ENCODE measurements at places on chromosomes 11 and 22.

DNA sequence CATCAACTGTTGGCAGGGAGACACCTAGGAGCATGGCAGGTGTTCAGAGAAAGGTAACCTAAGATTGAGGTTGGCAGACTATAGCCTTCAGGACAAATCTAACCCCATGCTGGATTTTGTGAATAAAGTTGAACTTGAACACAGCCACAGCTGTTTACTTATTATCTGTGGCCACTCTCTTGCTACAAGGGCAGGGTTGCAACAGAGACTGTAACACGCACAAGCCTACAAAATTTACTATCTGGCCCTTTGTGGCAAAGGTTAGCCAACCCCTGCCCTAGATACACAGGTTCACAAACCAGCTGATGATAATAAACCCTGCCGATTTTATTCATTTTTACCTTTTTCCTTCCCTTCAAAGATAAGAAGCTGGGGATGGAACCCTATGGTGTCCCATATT is 2.5 kb downstream of the THYN1 start:
- no peak for DNase-seq

DNA sequence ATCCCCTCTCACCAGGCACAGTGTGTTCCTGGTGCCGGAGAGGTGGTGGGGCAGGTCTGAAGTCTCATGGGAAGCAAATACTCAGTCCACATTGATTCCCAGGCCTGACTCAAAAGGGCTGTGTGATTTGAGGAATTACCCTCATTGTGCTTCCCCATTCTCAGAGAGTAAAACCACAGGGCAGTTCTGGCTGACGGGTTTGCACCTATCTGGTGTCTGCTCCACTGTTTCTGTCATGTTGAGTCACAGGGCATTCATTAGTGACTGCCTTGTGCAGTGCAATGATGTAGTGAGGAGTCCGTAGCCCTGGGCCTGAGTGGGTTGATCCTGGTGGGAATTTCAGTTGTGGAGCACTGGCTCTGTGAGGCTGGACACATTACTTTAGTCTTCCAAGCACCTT is 85.2 kb upstream of the ARHGAP20 start:
- DNase-seq = peak; percentile 14

DNA sequence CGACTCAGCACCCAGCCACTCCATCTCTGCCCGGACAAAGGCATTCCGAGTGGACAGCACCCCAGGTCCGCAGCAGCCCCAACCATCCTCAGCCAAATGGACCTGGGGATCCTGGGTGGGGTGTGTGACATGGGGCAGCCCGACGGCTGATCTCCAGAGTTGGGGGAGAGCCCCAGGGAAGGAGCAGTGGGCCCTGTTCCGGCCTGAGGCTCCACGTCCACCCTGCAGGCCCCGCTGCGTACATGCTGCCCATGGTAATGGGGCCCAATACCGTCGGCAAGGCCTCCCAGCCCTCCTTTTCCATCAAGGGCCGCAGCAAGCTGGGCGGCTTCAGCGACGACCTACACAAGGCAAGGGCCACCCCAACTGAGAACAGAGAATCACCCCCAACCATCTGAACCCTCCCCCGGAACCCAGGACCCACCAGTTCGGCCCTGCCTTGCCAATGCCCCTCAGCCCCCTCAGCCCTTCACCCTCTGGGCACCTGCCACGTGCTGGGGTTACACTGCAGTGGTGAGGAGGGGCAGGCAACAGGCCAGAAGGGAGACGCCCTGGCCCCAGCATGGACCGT is 5.4 kb downstream of the SCGB1C1 start:
- no peak for DNase-seq

GRCh38 chr22:43246188-43246587 is 59.3 kb upstream of the TTLL12 start:
- DNase-seq = no peak

DNA sequence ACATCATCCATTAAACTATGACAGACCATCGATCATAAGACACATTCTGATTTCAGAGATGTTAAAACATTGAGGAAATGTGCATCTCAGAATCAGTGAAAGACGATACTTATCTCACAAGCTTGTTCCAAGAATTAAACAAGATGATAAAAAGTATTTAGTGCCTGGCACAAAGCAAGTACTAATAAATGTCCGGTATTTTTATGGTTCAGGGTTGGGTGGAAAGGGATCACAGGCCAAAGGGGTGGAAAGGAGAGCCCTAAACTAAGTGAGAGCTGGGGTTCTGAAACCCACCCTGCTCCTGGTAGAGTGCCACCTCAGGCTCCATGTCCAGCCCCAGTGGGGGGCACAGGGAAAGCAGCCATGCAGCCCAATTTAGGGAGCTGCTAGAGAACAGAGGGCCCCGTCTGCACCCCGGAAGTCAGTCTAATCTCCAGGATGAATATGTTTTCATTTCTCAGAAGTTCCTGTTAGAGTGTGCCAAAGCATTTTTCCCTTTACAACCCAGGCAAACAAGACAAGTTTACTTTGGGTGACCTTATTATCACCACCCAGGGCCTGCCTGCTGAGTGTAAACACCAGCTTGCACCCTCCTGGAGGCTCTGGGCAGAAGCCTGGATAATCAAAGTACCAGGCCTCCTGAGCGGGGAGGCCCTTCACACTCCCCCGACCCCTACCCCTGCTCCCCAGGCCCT is 3.8 kb upstream of the CREB3L1 start:
- no peak for DNase-seq

DNA sequence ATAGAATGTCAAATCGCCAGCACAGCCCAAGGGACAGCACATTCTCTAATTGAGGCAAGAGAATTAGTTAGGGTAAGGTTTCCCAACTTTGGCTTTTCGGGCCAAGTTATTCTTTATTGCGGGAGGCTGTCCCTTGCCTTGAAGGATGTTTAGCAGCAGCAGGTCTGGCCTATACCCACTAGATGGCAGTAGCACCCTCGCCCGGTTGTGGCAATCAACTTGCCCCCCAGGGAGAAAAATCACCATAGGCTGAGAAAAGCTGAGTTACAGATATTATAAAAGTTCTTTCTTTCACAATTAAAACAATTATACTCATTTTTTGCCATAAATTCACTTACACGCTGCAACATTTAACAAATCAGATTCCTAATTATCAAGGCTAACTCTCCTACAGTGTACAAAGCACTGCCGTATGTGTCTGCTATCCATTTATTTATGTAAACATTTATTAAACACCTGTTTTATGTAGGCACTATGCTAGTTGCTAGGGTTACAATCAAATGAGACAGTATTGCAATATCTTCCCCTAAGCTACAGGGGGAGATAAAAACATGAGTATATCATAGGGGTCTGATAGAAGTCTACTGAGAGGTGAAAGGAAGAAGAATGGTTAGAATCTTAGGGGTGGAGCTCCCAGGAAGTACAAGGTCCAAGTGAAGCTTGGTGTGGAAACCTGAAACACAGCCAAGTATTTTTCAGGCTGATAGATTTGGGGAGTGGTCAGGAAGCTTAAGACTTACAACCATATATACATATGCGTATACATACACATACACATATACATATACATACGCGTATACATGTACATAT is 452.3 kb downstream of the RAB38 start:
- no peak for DNase-seq

DNA sequence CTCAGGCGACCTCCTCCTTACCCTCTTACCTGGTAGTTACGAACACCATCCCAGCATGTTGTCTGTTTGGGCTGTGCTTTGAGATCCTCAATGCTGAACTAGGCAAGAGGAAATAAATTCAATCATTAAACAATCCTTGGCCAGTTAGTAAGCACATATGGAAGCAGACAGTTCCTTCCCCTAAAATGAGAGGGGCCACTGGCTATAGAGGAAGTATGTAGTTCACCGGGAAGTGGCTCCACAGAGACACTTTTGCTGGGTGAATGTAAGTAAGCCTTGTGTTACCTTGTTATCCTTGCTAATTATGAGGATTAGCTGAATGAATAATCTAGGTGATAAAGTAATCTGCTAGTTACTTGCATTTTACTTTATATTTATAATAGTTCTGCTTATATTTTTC is 2.9 kb downstream of the THYN1 start:
- DNase-seq = no peak

GRCh38 chr11:73401924-73402833 is 26.0 kb downstream of the RELT start:
- DNase-seq = no peak

DNA sequence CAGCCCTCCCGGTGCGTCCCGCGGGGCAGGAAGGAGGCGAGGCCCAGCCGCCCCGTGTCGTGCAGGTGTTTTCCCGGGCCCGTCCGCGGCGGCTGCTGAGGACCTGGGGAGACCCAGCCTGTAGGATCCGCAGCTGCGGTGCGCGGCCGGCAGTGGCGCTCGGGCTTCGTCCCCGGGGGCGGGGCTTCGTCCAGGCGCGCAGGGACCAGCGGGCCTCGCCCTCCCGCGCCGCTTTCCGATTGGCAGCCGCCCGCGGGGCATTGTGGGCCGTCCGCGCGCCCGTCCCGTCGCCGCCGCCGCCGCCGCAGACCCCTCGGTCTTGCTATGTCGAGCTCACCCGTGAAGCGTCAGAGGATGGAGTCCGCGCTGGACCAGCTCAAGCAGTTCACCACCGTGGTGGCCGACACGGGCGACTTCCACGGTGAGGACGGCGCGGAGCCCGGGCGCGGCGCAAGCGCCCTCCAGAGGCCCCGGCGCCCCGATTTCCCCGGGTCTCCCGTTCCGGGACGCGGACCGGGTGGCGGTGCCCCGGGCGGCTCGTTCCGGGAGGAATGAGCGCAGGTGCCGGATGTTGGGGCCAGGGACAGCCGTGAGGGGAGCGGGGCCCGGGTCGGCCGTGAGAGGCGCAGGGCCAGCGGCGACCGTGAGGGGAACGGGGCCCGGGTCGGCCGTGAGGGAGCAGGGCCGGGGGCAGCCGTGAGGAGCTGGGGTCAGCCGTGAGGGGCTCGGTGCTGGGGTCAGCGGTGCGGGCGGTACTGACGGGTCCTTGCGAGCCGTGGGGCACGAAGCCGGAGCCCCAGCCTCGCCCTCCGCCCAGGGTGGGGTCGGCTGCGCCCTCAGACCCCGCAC is at the start of gene TALDO1:
TSS of gene TALDO1 (plus strand) at position 307 of the 849 bp plus-strand sequence. CDS start at position 325, 18 bp downstream.
- DNase-seq = peak; percentile 90

GRCh38 chr11:123740787-123741158 is 687 bp downstream of the ZNF202 start:
- DNase-seq = no peak

DNA sequence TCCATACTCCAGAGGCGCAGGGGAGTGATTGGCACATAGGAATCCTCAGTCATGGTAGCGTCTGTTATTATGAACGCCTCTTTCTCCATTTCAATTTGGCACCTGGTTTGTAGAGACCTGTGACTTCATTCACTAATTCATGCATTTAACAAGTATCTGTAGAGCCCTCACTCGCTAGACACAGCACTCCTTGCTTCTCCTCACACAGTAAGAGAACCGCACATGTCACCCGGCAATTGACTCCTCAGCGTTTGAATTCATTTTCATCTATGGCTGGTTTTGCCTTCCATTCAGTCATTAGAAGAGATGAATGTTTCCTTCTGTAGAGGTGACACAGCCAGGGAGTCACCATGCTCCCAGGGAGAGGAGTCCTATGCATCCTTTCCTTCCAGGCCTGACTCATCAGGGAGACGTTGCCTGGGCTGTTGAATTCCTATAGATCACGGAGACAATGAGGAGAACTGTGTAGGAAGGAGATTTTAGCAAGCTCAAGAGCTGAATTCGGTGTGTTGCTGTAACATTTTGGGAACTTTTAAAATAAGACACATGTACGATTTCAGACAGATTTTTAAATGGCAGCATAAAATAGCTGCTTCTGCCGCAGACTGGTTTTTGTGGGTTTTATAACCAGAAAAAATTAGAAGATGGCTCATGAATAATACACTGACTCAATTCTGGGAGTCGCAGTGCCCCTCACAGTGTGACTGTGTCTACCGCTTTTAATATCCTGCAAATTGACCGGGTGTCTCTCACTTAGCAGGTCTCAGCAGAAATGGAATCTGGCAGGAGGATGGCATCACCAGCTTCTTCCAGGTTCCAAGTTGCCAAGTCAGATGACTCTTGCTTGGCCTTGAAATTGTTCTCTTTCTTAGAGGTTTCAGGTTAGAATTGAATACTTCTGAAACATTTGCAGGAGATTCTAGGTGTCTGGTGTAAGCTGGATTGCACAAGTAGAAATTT is 44.4 kb upstream of the CLMP start:
- DNase-seq = no peak

GRCh38 chr11:87263979-87264378 is 226.2 kb downstream of the TMEM135 start:
- no peak for DNase-seq

- no peak for DNase-seq
These were observed 14.0 kb upstream of the MCHR1 start for GRCh38 chr22:40665312-40665711.

DNA sequence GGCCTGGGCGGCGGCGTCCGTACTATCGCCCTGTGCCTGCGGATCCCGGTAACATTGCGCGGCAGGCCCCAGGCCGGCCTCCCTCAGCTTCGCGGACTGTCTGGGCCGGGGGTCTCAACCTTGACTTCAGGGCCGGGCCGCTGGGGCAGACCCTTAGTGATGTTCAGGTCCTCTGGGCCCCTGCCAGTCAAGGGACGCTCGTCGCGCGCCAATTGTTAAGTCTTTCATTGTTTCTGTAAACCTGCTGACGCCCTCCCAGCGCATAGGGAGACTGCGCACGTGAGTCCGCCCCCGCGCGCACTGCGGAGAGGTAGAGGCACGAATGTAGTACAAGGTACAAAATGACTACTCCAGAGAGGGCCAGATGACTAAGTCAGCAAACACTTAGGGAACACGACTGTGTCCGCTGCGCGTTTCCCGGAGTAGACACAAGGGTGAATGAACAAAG is 451 bp upstream of the HDHD5 start:
- no peak for DNase-seq

GRCh38 chr11:4704054-4704789 is at the start of gene MMP26:
TSS of gene MMP26 (plus strand) at chr11:4704784.
- DNase-seq = no peak

- no peak for DNase-seq
These were observed 31.2 kb downstream of the LDLRAD3 start for GRCh38 chr11:35974882-35975589.

DNA sequence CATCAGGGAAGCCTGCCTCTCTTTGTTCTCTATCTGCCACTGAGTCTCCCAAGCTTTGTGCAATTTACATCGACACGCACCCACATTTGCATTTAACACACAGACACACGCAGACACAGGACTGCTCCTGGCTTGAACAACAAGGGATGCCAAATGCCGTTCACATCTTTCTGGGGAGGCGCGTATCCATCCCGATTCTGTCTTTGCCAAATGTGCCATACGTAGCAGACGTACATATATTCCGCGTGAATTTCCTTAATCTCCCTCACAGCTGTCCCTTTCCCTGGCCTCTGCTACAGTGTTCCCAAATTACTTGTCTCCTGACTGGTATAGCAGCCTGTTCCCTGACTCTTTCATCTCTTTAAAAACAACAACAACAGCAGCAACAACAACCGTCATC is 409.5 kb downstream of the MIAT start:
- no peak for DNase-seq

GRCh38 chr11:61901397-61901796 is 10.1 kb upstream of the FADS3 start:
- no peak for DNase-seq

DNA sequence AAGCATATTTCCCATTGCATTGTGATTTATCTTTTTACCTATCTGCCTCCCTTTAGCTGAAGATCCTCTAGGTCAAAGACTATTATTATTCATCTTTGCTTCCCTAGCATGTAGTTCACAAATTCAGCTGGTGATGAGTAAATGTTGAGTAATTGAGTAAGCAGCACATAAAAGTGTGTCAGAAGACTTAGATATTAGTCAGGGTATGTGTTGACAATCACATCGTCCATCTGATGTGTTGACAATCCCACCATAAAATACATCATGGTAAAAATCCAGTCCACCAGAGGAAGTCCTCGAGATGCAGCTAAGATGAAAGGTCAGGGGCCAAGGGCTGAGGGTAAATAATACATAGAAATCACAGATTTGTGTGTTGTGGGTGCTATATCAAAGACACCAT is 22.9 kb upstream of the ABTB2 start:
- DNase-seq = no peak

- no peak for DNase-seq
These were observed 522.9 kb downstream of the NTM start for GRCh38 chr11:131893103-131893890.

Measured in GM18507 (cell line).